NCI-H446 (cell line): ENCODE measurements at places on chromosomes 7 and 10.

DNA sequence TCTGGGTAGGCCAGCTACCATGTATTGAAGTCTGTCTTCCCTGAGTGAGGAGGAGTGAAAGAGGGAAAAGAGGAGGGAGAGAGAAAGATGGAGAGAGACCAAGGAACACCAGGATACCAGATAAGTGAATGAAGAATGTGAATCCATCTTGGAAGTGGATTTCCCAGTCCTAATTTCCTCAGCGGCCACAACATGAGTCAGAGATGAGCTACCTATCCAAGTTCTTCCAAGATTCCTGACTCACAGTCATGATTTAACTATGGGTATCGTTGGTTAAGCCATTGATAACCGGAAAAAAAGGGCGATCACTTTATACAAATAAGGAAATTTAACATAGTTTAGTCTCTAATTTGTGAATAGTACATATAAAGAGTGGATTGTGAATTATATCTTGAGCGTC is 561.8 kb downstream of the ATRNL1 start:
- no peak for DNase-seq

GRCh38 chr10:109997233-109997632 is 10.6 kb upstream of the ADD3 start:
- no peak for DNase-seq

DNA sequence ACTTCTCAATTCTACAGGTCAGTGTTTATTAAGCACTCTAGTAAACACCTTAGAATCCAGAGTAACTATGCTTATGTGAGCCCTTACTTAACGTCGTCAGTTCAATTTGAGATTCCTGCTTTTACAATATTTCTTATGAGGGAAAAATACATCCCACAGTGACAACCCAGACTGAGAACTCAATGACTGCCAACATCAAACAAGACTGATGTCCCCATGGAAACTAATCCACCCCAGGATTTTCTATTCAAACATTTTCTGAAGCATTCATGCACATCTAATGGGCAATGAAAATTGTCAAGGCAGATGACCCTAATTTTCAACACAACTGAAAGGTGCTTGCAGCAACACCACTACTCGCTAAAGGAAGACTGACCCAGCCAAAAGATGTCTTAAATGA is 67.0 kb downstream of the ATE1 start:
- DNase-seq, result no peak

- no peak for DNase-seq
These were observed 14.5 kb upstream of the ZNF862 start for GRCh38 chr7:149823631-149824199.

DNA sequence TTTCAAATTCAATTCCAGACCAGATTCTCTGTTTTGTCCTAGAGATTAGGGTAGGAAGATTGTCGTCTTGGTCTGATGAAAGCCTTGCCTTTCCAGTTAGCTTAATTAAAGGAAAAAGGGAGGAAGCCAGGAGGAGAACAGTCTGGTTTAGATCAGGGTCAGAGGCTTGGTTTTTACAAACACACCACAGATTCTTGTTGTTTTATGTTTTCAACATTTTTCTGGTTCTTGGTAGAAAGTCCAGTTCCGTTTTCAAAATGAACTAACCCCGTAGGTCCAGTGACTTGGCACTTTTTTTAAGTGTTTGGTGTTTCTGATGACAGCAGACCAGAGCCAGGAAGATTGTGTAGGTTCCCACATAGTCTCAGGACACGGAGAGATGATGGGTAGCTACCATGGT is 167.1 kb upstream of the INHBA start:
- DNase-seq, result no peak

DNA sequence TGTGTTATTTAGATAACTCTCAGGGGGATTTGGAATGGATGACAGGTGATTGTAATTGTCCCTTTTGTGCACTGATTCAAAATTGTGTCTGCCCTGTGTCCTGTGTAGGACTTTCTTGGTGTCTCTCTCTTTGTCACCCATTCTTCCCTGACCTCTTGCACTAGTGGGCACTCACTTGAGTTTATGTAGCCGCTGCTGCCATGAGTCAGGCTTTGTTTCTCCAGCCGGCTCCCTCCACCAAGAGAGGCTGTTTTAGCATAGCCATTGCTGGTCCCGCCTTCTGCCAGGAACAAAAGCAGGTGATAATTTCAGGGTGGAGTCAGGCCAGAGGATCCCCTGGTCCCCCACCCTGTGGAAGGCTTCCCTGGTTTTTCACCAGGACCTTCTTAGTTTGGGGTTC is 8.4 kb downstream of the COL17A1 start:
- DNase-seq, result no peak

DNA sequence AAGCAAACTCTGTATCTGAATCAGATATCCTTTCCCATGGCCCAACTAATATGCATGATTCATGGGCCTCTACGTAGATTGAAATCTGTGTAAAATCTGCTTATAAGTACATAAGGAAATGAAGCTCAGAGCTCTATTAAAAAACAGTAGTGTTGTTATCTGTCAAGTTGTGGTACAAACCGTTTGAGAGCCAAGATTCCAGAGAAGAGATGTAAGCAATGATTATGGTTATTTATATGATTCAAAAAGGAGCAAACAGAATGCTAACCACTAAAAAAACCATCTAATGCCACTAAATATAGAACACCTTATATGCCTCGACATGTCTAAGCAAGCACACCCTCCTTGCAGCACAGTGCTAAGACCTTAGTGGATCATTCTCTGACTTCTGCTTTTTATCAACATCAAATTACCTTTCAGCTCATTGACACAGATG is 26.6 kb downstream of the RPP38 start:
- no peak for DNase-seq

DNA sequence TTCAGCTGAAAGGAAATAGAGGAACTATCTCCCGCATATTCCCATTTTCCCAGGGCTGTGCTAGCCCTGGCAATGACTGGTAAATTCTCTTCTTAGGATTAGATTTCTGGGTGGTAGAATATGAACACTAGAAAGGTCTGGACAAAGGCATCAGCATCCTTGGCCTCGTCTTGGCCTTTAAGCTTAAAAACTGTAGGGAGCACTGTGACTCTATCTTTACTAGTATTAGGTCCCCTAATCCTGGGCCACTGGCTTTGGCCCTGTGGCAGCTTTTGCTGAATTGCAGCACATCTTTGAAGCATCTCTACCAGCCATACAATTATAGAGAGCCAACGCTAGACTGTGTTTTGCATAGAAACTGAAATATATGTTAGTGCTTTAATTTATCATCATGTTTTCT is 41.5 kb upstream of the EBLN1 start:
- DNase-seq, result no peak

DNA sequence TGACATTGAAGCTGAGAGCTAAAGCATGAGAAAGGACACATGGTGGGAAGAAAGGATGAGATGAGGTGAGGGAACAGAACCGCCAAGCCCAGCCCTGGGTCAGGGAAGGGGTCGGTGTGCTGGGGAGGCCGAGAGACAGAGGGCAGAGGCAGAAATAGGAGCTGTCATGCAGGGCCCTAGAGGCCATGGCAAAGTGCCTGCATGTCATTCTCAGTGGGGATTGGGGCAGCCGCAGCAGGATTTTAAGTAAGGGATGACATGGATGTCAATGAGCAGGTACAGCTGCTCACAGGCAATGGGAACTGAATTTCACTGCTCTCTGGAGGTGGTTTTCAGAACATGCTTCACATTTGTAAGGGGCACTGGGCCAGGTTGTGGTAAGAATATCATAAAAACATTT is 227.4 kb downstream of the RAB11FIP2 start:
- DNase-seq, result no peak

DNA sequence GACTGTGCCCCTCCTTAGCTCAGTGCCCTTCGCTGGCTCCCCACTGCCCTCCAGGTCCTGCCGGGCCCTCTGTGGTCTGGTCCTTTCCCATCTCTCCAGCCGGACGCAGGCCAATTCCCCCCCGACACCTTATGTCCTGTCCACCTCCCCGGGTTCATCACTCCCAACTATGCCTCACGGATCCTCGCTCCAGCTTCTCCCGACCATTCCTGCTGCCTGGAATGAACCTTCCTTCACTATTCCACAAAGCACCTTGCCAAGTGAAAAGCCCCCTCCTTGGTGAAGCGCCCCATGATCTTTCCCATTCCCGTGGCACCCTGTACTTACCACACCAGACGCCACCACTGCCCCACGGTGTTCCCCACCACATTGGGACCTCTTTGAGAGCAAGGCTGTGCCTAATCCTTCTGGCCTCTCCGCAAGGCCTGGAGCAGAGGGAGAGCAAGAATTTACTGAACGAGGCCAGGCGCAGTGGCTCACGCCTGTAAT is 47.2 kb downstream of the TMEM270 start:
- no peak for DNase-seq

- no peak for DNase-seq
These were observed 73.9 kb upstream of the TNRC18 start for GRCh38 chr7:5497295-5498103.

DNA sequence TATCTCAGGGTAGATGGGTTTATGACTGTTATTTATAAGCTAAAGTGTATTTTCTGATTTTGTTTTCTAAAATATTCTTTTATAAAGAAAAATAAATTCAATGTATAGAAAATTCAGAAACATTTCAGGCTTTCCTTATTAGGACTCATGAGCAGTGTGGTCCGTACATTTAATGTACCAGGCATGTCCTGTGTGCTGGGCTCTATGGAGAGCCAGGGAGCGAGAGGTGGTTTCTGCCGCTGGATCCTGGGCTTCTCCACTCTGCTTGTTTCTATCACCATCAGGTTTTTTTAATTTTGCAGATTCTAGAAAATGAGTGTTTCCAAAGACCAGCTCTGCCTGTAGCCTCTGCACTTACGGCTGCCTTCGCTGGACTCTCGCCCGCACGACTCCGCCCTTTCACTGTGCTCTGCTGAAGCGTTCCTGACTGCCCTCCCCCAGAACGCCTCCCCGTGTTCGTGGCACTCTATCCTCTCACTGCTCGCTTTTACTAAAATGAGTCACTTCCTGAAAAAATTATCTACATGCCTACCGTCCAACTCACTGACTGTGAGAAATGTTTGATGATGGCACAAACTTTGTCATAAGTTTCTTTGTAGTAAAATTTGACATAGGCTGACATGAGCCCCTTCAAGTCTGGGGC is 188.5 kb downstream of the ZMYND11 start:
- DNase-seq, result no peak

- no peak for DNase-seq
These were observed 9.0 kb downstream of the SPOCK2 start for GRCh38 chr10:72079356-72079755.

- no peak for DNase-seq
These were observed 282.6 kb downstream of the CAMK1D start for GRCh38 chr10:12631787-12632562.

GRCh38 chr10:6446711-6447110 is 133.4 kb downstream of the PRKCQ start:
- DNase-seq, result no peak

- DNase-seq, result no peak
These were observed 64.4 kb downstream of the SUGCT start for GRCh38 chr7:40199076-40199802.

DNA sequence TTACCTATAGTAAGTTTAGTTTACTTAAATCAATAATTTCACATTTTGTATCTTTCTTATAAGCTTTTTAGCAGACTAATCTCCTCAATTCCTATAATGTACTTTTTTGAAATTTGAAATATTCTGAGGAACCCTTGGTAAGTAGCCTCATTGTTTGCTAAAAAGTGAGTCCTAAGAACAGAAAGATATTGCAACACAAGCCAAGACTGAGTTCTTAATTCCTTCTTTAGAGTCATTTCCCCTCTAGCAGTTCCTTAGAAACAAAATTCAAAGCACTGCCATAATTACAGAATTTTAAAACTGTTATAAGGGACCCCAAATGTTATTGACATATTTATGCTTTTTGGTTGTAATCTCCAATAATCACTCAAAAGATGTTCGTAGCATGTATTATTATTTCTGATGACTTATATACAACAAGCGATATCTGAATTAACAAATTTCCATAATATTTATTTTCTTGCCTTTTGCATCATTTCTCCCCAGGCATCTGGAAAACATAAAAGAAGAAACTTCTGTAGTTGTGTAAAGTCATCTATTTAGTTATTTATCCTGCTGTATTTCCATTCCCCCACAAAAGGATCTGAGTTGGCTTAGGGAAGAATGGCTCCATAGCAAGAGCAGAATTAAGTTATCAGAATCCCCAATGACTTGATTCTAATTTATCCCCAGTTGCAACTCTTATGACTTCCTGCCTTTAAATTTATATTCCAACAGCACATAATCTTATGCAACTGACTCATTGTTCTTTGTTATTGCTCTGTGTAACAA is 67.8 kb downstream of the TMEM26 start:
- no peak for DNase-seq

DNA sequence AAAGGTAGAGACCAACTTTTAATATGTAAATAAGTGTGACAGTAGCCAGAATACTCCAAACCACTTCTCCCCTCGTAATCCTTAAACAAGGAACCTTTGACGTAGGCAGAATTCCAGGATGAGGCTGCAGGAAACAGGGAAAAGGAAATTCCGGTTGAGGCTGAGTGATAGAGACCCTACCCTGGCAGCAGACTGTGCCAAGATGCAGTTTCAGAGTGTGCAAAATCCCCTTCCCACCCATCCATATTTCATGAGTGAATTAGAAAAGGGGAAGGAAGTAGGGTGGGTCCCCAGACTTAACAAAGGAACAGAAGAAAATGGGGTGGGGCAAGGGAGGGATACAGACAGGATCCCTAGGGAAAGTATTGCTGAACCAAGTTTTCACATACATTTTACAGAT is 143.0 kb downstream of the RAPGEF5 start:
- no peak for DNase-seq

DNA sequence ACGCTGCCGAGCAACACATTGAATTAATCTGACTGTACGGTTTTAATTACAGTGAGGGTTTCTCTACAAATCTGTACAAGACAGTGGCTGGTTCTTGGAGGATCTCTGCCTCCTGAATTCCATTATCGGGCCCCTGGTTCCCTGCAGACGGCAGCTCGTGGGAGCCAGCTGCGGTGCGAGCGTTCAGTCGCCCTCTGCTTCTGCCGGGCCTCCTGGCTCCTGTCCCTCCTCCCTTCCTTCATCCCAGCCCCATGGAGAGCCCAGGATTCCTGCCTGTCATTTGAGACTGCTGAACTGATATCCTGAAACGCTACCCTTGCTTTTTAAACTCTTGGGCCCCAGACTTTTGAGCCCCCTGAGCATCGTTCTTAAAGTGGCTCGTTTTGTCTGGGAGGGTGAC is 6.6 kb upstream of the DLX6 start:
- DNase-seq, result no peak

DNA sequence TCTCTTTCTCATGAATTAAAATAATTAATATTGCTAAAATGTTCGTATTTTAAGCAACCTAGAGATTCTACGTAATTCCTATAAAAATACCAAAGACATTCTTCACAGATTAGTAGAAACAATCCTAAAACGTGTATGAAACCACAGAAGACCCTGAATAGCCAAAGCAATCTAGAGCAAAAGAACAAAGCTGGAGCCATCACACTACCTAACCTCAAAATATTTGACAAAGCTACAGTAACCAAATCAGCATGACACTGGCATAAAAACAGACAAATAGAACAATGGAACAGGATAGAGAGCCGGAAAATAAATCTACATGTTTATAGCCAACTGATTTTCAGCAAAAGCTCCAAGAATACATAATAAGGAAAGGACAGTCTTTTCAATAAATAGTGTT is 105.5 kb upstream of the PTN start:
- DNase-seq, result no peak

DNA sequence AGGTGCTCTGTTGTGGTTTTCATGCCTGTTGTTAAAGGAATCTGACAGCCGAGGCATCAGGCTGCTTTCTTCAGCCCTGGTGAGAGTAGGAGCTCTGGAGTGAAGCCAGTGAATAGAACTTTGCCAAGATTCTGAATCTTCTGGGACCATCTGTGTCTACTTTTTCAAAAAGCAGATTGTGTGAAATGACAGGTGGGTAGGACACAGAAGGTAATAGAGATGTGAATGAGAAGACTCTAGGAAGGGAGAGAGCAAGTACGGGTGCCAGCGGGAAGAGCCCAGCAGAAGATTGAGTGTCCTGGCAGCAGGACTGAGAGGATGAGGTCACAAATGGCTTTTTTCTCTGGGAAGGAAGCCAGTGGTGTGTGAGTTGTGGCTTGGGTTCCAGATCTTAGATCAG is 429.2 kb downstream of the SDK1 start:
- no peak for DNase-seq
